Adrenal gland (tissue), 19 donors: ENCODE measurements at places on chromosomes 16 and 17. TPM values are rescaled to one million over a fixed set of nuclear protein-coding genes. Genes with fewer than 3 reads are reported as not detected.

RSKR gene
- total RNA-seq: 5.2 TPM

BICDL2 gene
- total RNA-seq: 0.14 TPM

CCL11 gene
- not detected for total RNA-seq

GUCY2D gene
- not detected for total RNA-seq

EPOP gene
- total RNA-seq: 2.6 TPM

APOBR gene
- total RNA-seq: 2.4 TPM

NOXO1 gene
- 0.53 TPM for total RNA-seq

ADAP2 gene
- total RNA-seq: 62.9 TPM

TBC1D3E gene
- not detected for total RNA-seq

BPTF gene
- 53.1 TPM for total RNA-seq

KDM6B gene
- 31.2 TPM for total RNA-seq

CBFB gene
- 36.4 TPM for total RNA-seq

C17orf113 gene
- total RNA-seq: 0.93 TPM

ARL2BP gene
- 57.7 TPM for total RNA-seq

SPIRE2 gene
- total RNA-seq: 13.8 TPM

SPATA32 gene
- total RNA-seq: not detected

HOXB8 gene
- total RNA-seq: 5.5 TPM

LRRC37A3 gene
- total RNA-seq: 1.4 TPM

OR3A3 gene
- total RNA-seq: not detected

FOXO3B gene
- total RNA-seq: 3.5 TPM

CHRNE gene
- 0.41 TPM for total RNA-seq
